Mesothelial cell of epicardium (in vitro differentiated cells): ENCODE measurements at places on chromosomes 3 and 15. TPM values are rescaled to one million over a fixed set of nuclear protein-coding genes. Genes with fewer than 3 reads are reported as not detected.

Gene TMEM108
- 14.8 to 17.4 TPM (median 17.3 TPM) in 3 replicates for total RNA-seq

DNA sequence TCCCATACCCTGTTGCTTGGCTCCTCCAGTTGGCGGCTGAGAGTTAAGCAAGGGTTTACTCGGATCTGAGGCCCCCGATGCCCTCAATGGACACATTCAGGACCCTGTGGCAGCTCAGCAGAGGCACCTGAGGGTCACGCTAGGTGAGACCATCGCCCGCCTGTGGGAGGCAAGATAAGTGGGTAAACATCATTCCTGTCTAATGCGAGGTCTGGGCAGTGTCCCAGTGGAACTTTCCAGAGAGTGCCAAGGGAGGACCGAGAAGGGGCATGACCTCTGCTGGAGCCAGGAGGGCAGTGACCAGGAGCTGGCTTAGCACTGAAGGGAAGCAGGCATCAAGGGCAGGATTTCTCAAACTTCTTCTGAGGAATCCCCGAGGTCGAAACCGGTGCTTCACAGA, 65.4 kb upstream of the SEC61A1 start:
- H3K27ac ChIP-seq, result no peak overlapping the region
- H3K27me3 ChIP-seq, result peaks cover 17% of the 10 kb centered on the region
- no peak for DNase-seq
- H3K36me3 ChIP-seq, result no peaks in the 10 kb centered on the region

DNA sequence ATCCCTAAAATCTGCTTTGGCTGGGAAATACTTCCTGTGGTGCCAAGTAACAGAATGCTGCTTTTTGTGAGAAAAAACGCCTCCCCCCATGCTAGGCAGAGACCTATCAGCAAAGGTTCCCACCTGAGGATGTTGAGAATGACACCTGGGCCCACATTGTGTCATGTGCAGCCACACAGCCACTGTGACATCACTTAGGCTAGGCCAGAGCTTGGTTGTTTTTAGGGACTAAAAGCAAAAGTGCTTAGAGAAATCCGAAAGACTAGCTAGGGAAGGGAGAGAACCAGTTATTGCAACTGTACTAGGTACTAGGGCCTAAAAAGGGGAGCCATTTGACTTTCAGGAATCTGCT, 6.2 kb downstream of the ZDHHC3 start:
- no peak overlapping the region for H3K4me3 ChIP-seq
- H3K36me3 ChIP-seq, result no peaks in the 10 kb centered on the region
- peaks cover 24% of the 10 kb centered on the region for H3K4me1 ChIP-seq
- no peaks in the 10 kb centered on the region for H3K27me3 ChIP-seq
- no peak for DNase-seq

DNA sequence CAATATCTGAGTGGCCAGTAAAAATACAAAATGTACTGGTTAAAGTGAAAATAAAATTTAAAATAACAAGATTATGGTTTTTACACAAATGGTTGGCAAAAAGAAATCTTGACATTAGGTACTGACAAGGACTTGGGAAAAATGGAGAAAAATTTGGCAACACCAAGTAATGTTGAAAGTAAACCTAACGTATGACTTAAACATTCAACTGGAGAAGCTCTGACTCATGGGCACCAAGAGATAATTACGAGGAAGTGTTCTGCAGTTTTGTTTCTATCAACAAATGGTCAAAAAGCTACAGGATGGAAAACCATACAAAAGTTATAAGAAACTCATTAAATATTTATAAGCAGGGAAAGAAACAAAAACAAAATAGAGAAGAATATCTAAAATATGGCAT, 177.7 kb downstream of the ZNF385D start:
- H3K4me3 ChIP-seq, result no peak overlapping the region
- no peaks in the 10 kb centered on the region for H3K36me3 ChIP-seq
- peaks cover 5% of the 10 kb centered on the region for H3K27me3 ChIP-seq
- H3K4me1 ChIP-seq, result no peaks in the 10 kb centered on the region

DNA sequence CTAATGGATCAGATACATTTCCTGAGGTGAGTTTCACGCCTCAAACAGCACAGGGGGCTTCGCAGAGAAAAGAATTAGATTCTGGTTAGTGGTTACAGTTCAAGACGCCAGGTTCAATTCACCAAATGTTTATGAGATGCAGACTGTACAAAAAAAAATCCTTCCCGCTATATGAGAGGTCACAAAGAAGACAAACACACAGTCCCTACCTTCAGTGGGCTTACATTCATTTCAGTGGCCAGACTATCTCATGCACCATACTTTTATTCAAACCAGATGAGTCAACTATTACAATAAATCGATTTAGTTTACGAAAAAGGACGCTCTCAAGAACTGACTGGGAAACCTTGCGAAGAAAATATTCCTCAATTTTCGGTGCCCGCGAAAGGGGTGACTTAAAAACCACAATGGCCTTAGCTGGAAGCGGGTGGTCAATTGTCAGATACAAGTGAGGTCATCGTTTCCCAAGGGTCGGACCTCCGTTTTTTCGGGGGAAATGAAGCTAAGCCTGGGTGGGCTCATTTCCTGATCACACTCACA, 695 bp downstream of the METTL6 start:
- no peak for DNase-seq
- peak overlapping the region; percentile 88 for H3K27ac ChIP-seq
- peaks cover 34% of the 10 kb centered on the region for H3K4me1 ChIP-seq

- H3K4me3 ChIP-seq, result no peak overlapping the region
- peaks cover 17% of the 10 kb centered on the region for H3K4me1 ChIP-seq
- no peak for DNase-seq
- no peaks in the 10 kb centered on the region for H3K36me3 ChIP-seq
- H3K27me3 ChIP-seq, result no peaks in the 10 kb centered on the region
Observed at GRCh38 chr15:25905140-25905539, 42.0 kb upstream of the ATP10A start.

Gene TRH
- 0.13 to 0.38 TPM (median 0.31 TPM) in 3 replicates for total RNA-seq

Gene ACVR2B
- 45.5 to 50.4 TPM (median 49.9 TPM) in 3 replicates for total RNA-seq

DNA sequence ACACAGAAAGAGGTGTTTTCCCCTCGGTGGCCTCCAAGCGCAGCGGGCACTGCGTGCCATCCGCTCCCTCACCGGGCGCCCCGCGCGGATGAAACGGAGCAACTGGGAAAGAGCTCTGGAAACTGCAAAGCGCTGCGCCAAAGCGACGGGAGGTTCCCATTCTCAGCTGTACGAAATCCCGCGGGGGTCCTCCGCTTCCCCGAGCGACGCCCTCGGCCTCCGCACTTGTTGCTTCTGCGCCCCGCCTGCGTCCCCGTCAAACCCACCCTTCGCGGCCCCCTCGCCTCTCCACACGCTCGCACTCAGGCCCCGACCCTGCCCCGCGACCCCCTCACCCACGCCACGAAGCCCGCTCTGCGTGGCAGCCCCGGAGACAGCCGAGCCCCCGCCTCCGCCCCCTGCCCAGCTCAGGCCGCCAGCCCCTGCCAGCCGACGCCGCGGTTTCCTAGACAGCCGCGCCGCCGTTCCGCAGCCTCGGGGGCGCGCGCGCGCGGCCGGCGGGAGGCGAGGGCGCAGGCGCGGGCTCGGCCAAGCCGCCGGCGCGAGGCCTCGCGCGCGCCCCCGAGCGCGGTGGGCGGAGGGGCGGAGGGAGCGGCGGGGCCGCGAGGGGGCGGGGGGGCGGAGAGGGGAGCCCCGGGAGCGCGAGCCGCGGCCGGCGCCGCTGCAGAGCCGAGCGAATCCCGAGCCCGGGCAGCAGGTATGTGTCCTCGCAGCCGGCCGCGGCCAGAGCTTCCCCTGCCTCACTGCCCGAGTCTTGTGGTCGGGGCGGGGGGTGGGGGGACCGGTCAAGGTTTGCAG, at the start of gene TMEM266:
Gene TMEM266 (plus strand): TSS at position 666 of the 798 bp plus-strand sequence. CDS start 74,279 bp downstream, outside the sequence.
- peaks cover 21% of the 10 kb centered on the region for H3K27me3 ChIP-seq
- DNase-seq, result peak; percentile 67
- H3K27ac ChIP-seq, result peak within 1 kb of the TSS; percentile 35
- peaks cover 21% of the 10 kb centered on the region for H3K4me1 ChIP-seq
- H3K4me3 ChIP-seq, result peak within 1 kb of the TSS; percentile 72
- H3K36me3 ChIP-seq, result no peaks in the 10 kb centered on the region

- H3K36me3 ChIP-seq, result peaks cover 24% of the 10 kb centered on the region
- DNase-seq, result no peak
- peak overlapping the region; percentile 47 for H3K27ac ChIP-seq
Observed at GRCh38 chr15:78880813-78881212, 8.1 kb downstream of the MORF4L1 start.

DNA sequence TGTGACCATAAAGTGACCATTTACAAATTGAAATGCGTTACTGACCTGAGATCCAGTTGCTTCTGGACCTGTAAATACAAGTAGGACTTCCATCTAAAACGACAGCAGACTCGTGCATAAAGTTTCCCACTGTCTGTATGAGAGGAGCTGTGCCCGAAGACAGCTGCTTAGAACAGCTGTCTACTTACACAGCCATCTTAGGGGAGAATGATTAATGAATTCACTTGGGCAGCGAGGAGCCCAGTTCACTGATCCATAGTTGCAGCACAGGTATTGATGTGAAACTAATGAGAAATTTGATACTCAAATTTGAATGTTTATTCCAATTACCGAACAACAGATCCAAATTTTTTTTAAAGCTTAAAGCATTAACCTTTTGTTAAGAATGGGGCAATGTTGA, 748.1 kb downstream of the NR2F2 start:
- no peak for DNase-seq
- no peaks in the 10 kb centered on the region for H3K27me3 ChIP-seq
- H3K4me1 ChIP-seq, result peaks cover 9% of the 10 kb centered on the region
- H3K36me3 ChIP-seq, result peaks cover 4% of the 10 kb centered on the region
- no peak overlapping the region for H3K27ac ChIP-seq

- H3K36me3 ChIP-seq, result no peaks in the 10 kb centered on the region
- H3K27me3 ChIP-seq, result no peaks in the 10 kb centered on the region
- H3K27ac ChIP-seq, result no peak overlapping the region
- no peak for DNase-seq
Observed at GRCh38 chr15:66962522-66962921, 102.9 kb upstream of the SMAD3 start.

- no peak for DNase-seq
- H3K4me1 ChIP-seq, result no peaks in the 10 kb centered on the region
- no peaks in the 10 kb centered on the region for H3K27me3 ChIP-seq
- H3K27ac ChIP-seq, result no peak overlapping the region
- H3K4me3 ChIP-seq, result no peak overlapping the region
Observed at GRCh38 chr3:148466143-148466542, 231.6 kb upstream of the AGTR1 start.

Gene CPN2
- not detected in 3 replicates for total RNA-seq

GRCh38 chr15:85992224-85992623, 87.4 kb upstream of the AGBL1 start:
- no peak for DNase-seq
- no peak overlapping the region for H3K27ac ChIP-seq
- H3K27me3 ChIP-seq, result peaks cover 7% of the 10 kb centered on the region
- no peaks in the 10 kb centered on the region for H3K4me1 ChIP-seq
- no peak overlapping the region for H3K4me3 ChIP-seq

- H3K36me3 ChIP-seq, result peaks cover 5% of the 10 kb centered on the region
- DNase-seq, result no peak
- peak overlapping the region; percentile 74 for H3K27ac ChIP-seq
Observed at GRCh38 chr3:24963762-24964625, 464.1 kb upstream of the RARB start.

DNA sequence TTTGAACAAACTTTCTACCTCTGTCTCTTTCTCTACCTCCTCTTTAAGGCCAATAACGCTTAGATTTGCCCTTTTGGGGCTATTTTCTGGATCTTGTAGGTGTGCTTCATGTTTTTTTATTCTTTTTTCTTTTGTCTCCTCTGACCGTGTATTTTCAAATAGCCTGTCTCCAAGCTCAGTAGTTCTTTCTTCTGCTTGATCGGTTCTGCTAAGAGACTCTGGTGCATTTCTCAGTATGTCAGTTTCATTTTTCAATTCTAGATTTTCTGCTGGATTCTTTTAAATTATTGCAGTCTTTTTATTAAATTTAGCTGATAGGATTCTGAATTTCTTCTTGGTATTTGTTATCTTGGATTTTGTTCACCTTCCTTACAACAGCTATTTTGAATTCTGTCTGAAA, 148.7 kb downstream of the RSRC1 start:
- H3K27ac ChIP-seq, result no peak overlapping the region
- no peaks in the 10 kb centered on the region for H3K27me3 ChIP-seq
- H3K4me1 ChIP-seq, result no peaks in the 10 kb centered on the region
- peaks cover 15% of the 10 kb centered on the region for H3K36me3 ChIP-seq

DNA sequence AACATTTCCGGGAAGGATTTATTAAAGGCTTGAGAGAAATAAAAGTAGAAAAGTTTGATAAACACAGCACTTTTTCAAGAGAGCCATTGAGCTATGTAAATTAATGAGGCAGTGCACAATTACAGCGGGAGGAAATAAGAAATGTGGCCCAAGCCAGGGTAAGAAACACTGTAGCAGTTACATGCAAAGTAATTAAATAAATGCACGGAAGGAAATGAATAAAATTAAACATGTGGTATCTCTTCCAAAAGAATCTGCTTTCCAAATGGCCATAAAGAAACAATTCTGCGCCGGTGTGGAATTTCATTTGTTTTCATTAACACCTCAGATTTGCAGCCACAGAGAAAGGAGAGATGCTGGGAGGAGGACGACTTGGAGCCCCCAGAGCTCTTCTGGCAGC, 35.3 kb downstream of the ZPLD1 start:
- no peak overlapping the region for H3K4me3 ChIP-seq
- no peaks in the 10 kb centered on the region for H3K36me3 ChIP-seq
- H3K27me3 ChIP-seq, result peaks cover 8% of the 10 kb centered on the region
- no peak for DNase-seq
- peaks cover 3% of the 10 kb centered on the region for H3K4me1 ChIP-seq

Gene GUCA1C
- not detected in 3 replicates for total RNA-seq

Gene GOLGA8S
- total RNA-seq, result 0.47 to 0.50 TPM (median 0.47 TPM) in 3 replicates

GRCh38 chr3:160218136-160218535, 7.1 kb upstream of the C3orf80 start:
- H3K36me3 ChIP-seq, result no peaks in the 10 kb centered on the region
- no peak overlapping the region for H3K4me3 ChIP-seq
- no peak for DNase-seq

DNA sequence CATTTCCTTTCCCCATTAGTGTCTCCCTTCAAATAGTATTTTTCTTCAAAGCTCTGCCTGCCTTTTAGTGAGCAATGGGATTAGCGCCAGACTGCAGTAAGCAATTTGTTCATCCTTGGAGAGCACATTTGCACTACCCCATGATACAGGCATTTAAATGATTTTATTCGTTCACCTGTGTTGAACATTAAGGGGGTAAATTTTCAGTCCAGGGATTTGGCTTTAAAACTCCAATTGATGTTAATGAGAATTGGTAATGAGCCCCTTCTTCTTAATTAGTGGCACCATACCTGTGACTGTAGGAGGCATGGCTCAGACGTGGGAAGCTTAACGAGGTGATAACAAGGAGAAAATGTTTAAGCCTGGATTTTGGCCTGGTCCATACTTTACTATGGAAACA, 161.4 kb upstream of the NANOGP8 start:
- H3K4me1 ChIP-seq, result peaks cover 24% of the 10 kb centered on the region
- H3K27ac ChIP-seq, result no peak overlapping the region
- H3K36me3 ChIP-seq, result no peaks in the 10 kb centered on the region
- no peaks in the 10 kb centered on the region for H3K27me3 ChIP-seq

Gene CADPS
- total RNA-seq, result 2.7 to 4.2 TPM (median 3.3 TPM) in 3 replicates

Gene SKOR1
- 0.89 to 1.1 TPM (median 1.1 TPM) in 3 replicates for total RNA-seq

DNA sequence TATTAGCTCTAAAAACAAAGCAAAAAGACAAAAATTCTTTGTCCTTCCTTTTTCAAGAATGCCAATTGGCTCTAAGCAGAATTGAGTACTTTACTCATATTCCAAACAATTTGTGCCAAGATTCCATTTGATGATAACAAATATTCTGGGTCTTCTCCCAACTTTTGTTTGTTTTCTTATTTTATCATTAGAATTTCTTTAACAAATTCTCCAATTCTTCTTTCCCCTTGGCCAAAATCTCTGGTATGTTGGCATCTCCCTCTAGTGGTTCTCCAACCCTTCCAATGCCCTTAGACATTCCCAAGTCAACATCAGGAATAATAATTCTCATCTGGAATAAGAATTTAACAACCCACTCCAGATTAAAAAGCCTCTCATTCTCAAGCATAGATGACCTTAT, 5.3 kb downstream of the CPOX start:
- peaks cover 20% of the 10 kb centered on the region for H3K36me3 ChIP-seq
- no peak overlapping the region for H3K27ac ChIP-seq
- no peaks in the 10 kb centered on the region for H3K27me3 ChIP-seq
- peaks cover 15% of the 10 kb centered on the region for H3K4me1 ChIP-seq
- no peak overlapping the region for H3K4me3 ChIP-seq
